ENCODE measurements at places on chromosomes 3 and 15.

GRCh38 chr15:40932649-40933516 lies 3.7 kb downstream of the DLL4 start:
- no peak for DNase-seq

DNA sequence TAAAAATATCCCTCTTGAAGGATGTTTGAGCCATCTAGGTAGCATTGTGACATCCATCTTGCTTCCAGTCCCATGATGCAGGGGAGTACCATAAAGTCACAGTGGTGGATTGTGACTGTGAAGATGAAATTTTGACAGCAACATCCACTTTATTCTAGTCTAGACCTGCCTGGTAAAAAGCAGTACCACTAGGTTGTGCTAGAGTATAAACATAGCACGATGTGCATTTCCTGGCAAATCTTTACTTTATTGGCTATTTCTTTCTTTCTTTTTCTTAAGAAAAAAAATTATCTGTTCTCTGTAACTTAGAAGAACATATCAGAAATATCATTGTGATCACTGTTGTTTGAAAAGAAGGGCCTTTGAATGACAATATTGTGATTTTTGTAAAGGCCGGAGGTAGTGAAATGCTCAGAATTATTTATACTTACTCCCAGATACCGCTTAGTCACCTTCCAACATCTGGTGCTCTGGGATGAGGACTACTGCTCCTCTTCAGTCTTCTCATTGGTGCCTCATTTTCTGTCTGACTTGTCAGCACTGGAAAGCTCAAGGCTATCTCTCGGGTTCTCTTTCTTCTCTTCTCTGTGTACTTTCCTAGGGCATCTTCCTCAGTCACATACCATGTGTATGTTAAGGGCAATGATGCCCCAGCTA lies 35.6 kb downstream of the AGBL1 start:
- no peak for DNase-seq

DNA sequence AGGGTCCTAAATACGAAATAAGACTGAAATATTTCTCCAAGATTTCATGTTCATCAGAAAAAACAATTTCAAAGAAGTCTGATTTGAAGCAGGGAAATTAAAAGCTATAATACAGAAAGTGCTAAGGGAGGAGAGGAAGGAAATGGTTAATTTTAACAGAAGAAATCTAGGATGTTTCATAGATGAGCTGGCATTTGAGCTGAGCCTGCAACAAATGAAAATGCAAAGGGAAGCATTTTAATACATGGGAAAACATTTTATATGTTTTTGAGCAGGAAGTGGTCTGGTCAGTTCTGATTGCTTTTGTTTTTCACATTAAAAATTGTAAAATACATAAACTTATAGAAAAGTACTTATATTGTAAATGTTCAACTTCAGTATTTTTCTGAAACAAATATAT lies 17.2 kb upstream of the RAP2B start:
- no peak for DNase-seq

DNA sequence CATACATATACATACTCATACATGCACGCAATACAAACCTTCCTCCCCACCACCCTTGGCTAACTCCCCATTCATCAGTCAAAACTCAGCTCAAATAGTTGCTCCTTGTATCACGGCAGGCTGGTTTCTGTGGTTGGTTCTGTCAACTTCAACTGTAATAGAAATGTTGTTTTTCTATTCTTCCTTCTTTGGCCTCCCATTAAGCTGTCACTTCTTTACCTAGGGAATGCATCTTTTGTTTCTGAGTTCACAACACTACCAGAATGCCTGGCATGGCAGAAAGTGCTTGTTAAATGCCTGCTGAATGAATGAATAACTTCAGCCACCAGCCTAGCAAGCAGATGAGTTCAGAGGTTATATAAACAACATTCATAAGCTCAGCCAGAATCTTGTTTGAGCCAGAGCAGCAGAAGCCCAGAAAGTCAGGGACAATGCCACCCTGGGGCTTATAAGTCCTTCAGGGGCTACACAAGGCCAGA lies 63.1 kb downstream of the B3GALNT1 start:
- DNase-seq: no peak

- no peak for DNase-seq
These were observed 42.9 kb upstream of the ZNF710 start for GRCh38 chr15:89958107-89958805.

- no peak for DNase-seq
These were observed 546.7 kb upstream of the ADAMTS9 start for GRCh38 chr3:65234499-65234898.

GRCh38 chr15:33031324-33031821 lies 163.1 kb downstream of the FMN1 start:
- DNase-seq: no peak

DNA sequence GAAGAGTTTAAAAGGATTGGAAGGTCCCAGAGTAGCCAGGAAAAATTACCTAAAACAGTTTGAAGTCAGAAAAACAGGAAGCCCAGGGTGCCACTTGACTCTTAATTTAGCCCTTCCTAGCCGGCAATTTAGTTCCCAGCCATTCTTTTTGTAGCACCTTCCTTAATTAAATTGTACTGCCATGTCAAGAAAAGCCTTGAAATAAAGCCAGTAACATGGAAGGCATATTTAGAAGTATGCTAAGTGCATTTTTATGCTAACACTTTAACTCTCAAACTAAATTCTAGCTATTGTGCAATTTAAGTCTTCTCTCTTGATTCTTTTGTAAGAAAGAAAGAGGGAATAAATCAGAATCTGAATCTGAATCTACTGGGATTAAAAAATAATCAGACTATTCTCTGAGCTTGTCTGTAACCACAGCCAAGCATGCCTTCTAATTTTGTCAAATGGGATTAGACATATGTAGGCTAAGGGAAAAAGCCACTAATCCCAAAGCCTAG lies 43.2 kb downstream of the MAP3K13 start:
- no peak for DNase-seq

DNA sequence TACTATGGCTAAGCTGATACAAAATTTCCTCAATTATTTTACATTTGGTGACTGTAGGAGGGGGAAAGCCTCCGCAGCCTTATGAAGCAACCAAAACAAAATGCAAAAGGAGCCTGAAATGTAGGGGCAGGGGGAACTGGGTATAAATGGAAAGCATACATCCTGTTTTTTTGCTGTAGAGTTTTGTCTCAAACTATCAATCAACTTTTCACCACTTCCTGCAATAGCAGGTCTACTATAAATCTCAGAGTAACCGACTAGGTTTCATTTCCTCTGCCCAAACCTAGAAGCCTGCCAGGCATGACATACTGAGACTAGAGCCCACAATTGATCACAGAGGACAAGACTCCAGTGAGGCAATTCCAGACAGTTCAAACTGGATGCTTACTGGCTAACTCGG lies 91.3 kb downstream of the SHQ1 start:
- DNase-seq: no peak

- DNase-seq: no peak
These were observed 304.4 kb downstream of the DOCK3 start for GRCh38 chr3:50978991-50979667.

- no peak for DNase-seq
These were observed 202.0 kb downstream of the UBE2E2 start for GRCh38 chr3:23405081-23405480.

GRCh38 chr3:107938143-107938542 lies 152.7 kb downstream of the CD47 start:
- DNase-seq: no peak

- DNase-seq: no peak
These were observed 27.3 kb downstream of the ENTPD3 start for GRCh38 chr3:40414270-40414669.

DNA sequence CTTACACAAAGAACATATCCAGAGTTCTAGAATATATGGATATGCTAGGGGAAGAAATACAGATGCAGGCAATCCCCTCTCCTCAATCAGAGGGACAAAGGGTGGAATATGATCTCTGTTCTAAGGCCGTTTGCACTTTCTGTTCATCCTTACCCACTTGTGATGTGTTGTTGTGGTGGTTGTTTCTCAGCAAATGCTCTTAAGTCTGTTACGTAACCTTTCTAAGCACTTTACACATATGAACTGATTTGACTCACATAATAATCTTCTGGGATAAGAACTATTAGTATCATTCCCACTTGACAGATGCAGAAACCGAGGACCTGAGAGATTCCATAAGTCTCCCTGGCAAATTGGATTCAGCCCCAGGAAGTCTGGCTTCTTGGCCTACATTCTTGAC lies 40.5 kb downstream of the NGRN start:
- DNase-seq: no peak

DNA sequence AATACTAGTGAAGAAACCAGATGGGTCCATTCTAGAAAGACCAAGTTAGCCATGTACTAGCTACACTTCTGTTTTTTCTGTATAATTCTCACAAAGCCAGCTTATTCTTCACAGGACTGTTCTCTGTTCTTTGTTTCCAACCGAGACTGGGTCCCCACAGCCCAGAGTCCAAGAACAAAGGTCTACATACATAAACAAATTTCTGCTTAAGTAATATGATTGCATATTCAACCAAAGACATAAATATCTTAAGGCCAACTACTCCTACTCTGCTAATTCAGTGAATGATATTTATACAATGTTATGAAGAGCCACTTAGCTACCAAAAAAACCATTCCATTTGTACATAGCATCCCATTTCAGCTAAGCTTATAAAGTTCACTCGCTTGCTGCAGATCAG lies 299.8 kb upstream of the CCDC54 start:
- DNase-seq: no peak

DNA sequence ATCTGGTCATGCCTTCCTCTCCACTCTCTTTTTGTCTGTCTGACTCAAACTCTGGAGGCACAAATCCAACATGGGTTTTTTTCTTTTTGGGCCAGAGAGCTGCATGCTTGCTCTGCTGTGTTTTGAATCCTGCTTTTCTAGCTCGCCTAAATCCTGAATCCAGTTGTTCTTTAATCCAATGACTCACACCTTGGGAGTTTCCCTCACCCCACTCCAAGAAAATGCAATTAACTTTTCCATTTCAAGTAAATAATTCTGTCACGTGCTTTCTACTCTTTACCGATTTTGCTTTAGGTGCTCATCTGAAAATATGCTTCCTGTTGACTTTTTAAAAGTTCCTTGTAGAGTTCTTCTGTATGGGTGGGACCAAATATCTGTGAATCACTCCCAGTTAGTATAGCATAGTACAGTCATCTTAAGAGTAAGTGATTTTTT lies 47.6 kb downstream of the SLMAP start:
- no peak for DNase-seq

- no peak for DNase-seq
These were observed 108.0 kb downstream of the KCNH8 start for GRCh38 chr3:19256313-19256712.

DNA sequence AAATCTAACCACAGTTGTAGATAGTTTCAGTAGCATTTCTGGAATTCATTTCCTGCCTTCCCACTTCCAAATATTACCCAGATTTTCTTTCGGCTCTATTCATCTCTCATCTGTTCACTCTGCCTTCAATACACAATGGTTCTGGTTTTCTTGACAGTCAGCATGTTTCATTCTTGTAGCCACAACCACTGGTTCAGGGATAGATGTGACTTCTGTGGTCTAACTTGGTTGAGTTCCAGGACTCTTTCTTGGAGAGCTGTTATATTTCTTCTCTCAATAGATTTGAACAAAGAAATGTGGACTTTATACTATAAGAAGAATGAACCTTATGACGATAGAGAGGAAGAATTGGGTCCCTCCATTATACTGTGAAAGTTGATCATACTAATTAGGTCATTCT lies 228.8 kb downstream of the NSUN3 start:
- no peak for DNase-seq

DNA sequence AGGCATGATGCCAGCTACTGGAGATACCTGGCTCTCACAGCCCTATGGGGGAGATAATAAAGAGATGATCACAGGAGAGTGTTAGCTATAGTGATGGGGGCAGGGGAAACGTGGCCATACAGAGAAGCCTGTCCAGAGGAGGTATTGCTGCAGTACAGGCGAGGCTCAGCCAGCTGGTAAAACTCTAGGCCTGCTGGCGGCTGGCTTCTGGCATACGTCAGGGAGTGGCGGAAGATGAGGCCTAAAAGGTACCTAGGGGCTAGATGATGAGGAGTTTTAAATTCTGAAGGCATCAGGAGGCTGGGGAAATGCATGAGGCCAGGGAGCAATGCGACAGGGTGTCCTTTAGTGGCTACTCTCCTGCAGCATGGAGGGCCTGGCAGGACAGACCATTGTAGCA lies 110.7 kb downstream of the EEFSEC start:
- no peak for DNase-seq

- no peak for DNase-seq
These were observed 977.6 kb downstream of the IGSF11 start for GRCh38 chr3:118057086-118057485.

DNA sequence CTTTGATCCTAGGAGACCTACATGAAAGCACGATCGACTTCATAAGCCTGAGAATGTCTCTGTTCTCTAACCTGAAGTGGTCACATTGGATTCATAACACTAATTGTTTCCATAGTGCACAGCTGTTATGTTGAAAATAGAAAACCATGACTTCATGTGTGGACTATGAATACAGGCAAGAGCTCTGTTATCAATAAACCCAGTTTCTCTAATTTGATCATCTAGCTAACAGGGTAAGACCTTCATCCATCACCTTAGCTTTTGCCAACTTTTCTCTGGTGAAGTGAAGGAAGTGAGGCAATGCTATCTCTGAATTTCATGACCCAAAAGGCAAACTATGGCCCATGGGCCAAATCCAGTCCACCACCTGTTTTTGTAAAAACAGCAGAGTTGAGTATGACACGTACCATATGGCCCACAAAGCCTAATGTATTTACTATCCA lies 27.2 kb downstream of the ABI3BP start:
- DNase-seq: no peak

GRCh38 chr3:128965818-128966217 lies 28.1 kb downstream of the CFAP92 start:
- no peak for DNase-seq

DNA sequence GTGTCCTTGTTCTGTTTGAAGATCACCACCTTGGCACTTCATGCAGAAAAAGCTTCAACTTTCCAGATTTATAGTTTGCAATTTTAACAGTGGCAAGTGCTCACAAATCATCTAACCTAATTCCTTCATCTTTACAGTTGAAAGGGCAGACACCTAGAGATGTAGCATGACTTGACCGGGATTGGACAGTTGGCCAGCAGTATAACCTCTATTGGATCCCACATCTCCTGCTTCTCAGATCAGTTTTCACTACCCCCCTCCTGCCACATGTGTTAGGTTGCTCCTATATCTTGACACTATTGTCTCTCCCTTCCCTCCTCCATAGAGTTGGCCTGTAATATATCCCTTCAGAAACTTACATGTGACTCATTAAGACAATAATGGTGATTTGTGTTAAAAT lies 206.0 kb upstream of the SEMA6D start:
- DNase-seq: no peak

DNA sequence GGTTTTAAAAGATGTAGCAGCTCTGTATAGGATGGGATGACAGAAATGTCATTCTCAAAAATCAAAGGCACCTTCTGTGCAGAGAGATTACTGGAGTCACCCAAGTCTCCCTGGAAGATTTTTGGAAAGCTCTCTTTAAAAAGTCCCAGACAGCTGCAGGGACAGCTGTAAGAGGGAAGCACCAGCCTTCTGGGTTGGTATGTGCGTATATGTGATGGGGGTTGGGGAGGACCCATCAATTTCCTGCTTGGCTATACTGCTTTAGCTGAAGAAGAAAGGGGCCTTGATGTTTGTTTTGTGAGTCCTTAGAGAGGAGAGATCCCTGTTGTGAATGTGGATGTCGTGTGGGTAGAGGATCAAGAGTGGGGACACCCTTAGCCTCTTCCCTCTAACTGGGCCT lies 5.4 kb upstream of the SEC11A start:
- DNase-seq: no peak

Data from C1 segment of cervical spinal cord (tissue), 14 donors.